ENCODE measurements at places on chromosomes 12 and 14. TPM values are rescaled to one million over a fixed set of nuclear protein-coding genes. Genes with fewer than 3 reads are reported as not detected.

The AVPR1A gene
- total RNA-seq: not detected

The MAP3K12 gene
- 25.0 TPM for total RNA-seq

The FAIM2 gene
- total RNA-seq: 0.18 TPM

The GNG2 gene
- 204 TPM for total RNA-seq

The ARMH4 gene
- not detected for total RNA-seq

The PDE3A gene
- total RNA-seq: not detected

The ENDOU gene
- not detected for total RNA-seq

The CD4 gene
- total RNA-seq: 232 TPM

The TCTN2 gene
- total RNA-seq: 2.3 TPM

The SERPINA4 gene
- not detected for total RNA-seq

The NOVA1 gene
- total RNA-seq: 0.07 TPM
